ENCODE measurements at places on chromosomes 12 and 14.

DNA sequence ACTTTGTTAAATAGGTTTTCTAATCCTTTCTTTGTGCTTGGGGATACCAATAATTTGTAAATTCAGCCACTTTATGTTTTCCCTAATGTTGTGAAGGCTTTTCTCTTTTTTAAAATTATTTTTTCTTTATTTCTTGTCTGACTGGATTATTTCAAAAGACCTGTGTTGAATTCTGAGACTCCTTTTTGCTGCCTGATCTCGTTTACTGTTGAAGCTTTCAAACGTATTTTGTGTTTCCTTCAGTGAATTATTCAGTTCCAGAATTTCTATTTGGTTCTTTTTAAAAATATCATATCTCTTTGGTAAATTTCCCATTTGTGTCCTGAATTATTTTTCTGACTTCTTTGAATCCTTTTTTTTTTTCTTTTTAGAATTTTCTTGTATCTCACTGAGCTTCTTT, 241.6 kb downstream of the LRIG3 start:
- no peak for DNase-seq

DNA sequence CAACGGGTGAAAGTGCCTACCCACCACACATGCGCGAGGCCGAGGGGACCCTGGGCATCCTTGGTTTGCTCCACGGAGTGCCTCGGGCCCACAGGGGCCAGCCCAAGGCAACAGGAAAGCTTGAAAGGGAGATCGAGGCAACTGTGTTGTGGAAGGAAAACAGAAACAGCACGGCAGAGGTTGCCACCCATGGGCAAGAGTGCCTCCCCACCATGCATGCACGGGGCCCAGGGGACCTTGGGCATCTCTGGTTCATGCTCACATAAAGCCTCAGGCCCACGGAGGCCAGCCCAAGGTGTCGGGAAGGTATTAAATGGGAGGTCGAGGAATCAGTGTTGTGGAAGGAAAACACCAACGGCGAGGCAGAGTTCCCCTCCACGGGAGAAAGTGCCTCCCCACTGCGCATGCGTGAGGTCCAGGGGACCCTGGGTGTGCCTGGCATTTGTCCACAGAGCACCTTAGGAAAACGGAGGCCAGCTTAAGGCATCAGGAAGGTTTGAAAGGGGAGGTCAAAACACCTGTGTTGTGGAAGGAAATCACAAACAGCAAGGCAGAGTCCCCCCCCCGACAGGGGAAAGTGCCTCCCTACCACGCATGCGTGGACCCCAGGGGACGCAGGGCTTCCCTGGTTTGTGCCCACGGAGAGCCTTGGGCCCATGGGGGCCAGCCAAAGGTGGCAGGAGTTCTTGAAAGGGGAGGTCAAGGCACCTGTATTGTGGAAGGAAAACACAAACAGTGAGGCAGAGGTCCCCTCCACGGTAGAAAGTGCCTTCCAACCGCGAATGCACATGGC, 367.3 kb downstream of the ALG10 start:
- DNase-seq: no peak

DNA sequence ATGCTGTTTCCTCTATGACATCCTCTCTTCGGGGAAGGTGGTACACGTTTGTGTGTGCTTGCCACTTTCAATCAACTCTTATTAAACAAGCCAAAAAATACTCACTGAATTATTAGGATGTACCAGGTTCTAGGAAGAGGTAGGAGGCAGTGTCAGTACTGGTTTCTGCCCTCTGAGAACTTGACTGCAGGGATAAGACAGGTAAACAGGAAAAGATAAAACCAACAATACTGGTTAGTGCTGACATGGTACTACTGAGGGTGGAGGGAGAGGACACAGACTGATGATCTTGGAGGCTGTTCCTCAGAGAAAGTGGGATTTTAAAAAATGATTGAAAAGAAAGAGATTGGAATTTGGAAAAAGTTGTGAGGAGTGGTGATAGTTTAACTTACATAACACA, 295.2 kb upstream of the PWP1 start:
- DNase-seq: no peak

DNA sequence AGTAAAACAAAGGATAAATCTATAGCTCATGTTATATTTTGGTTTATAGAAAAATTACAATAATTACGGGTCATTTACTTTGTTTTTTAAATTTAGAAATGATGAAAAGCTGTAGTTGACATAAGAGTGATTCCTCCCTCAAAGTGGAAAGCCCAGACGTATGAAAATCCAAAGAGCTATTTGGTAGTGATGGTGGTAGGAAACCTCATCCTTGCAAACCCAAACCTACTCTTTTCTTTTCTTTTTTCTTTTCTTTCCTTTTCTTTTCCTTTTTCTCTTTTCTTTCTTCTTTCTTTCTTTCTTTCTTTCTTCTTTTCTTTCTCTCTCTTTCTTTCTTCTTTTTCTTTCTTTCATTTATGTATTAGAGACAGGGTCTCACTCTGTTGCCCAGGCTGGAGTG, 190.3 kb upstream of the RASSF8 start:
- no peak for DNase-seq

GRCh38 chr12:52903855-52904508, 894 bp downstream of the KRT8 start:
- DNase-seq: peak; percentile 33

DNA sequence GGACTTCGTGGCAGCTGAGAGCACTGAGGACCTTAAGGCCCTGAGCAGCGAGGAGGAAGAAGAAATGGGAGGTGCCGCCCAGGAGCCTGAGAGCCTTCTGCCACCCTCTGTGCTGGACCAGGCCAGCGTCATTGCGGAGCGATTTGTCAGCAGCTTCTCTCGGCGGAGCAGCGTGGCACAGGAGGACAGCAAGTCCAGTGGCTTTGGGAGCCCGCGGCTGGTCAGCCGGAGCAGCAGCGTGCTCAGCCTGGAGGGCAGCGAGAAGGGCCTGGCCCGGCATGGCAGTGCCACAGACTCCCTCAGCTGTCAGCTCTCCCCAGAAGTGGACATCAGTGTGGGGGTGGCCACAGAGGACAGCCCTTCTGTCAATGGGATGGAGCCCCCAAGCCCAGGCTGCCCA, 37.0 kb downstream of the PLEKHG3 start:
- DNase-seq: no peak

- DNase-seq: no peak
Observed at GRCh38 chr12:1291601-1292332, 300.7 kb downstream of the ERC1 start.

DNA sequence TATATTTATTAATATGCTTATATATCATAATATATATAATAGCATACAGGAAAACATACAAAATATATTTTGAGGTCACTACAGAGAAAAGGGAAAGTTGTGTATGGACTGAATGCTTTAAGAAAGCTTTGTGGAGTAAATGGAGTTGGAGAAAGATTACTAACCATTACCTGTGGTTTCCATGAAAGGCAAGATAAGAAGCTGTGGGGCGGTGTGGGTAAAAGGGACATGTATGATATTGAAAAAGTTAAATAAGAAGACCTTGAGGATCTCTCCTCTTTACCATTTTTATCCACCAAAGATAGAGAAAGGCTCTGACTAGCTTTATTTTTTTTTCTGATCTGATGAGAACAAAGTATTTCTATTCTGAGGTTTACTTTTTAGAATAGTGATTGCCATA, 404.4 kb downstream of the TRHDE start:
- no peak for DNase-seq

GRCh38 chr14:40413136-40413535, 980.9 kb upstream of the FBXO33 start:
- DNase-seq: no peak

GRCh38 chr12:121166356-121166755, 33.7 kb downstream of the P2RX7 start:
- DNase-seq: no peak

GRCh38 chr14:59782760-59783159, 87.8 kb downstream of the RTN1 start:
- no peak for DNase-seq

DNA sequence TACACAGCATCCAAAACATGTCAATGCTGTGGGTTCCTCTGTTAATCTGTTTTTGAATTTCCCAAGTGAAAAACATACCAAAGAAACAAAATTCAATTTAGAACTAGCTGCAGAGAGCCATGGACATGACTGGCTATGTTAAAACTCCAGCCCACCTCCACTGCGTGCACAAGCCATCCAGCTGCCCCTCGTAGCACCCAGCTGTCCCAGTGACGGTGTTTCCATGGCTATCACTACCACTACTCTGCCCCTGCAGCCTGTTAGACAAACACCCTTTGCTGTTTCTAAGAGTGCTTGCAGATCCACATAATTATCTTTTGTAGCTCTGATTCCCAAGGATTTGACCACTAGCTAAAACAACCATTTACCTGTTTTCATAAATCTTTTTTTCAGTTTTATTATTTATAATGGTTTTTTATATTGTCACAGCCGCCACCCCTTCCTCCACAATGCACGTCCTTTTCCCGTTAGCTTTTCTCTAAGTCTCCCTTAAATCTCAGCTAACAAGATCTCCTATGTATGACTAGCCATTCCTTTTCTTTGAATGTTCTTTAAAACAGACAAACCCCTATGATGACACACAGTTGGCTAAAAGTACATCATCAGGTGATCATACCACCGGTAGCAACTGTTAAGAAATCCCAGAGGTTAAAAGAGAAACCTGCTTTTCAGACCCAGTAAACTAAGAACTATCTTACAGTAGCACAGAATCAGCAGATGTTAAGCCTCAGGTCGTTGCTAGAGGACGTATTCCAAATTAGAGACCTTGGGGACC, 37.8 kb upstream of the NAA30 start:
- no peak for DNase-seq

GRCh38 chr12:91105807-91106206, 5.5 kb downstream of the LUM start:
- no peak for DNase-seq

DNA sequence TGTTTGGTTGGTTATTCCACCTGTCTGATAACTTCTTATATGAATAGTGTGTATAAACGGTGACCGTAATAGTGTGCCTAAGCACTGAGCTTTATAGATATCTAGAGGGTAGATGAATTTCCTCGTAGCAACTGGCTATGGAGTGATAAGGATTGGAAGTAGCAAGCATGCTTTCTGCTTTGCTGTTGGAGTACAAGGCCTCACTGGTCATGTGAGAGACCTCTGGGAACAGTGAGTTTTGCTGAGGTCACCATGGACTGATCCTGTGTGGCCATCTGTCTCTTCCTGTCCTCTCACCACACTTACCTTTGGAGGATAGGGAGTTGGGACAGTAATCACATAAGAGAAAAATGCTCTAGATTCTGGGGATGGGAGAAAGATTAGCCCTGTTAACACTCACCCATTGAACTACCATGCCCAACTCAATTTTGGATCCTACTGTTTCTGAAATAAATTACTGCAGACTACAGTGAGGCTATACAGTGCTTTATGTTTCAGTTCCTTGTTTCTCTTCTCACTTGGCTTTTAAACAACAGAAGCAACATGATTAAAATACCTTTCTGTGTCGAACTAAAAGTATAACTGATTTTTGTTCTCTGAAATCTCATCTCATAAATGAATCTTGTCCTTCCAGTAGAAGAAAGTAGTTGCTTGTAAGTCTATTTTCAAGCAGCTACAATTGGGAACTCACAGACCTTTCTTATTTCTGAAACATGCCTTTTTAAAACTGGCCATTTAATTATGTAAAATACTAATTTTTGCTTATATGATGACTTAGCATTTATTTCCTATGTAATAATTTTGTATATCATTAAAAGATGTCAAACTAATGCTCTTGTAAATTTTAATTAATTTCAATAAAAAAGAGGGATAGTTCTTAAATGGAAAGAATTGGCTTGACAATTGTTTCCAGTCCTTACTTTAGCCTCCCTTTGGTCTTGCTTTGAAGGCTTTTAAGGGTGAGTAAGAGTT, 8.3 kb downstream of the TMX1 start:
- no peak for DNase-seq

GRCh38 chr12:51549637-51550036, 41.4 kb upstream of the SCN8A start:
- no peak for DNase-seq

- no peak for DNase-seq
Observed at GRCh38 chr14:69360438-69361108, 37.5 kb downstream of the ERH start.

- no peak for DNase-seq
Observed at GRCh38 chr12:90827567-90827966, 127.4 kb downstream of the CCER1 start.

GRCh38 chr12:52494518-52494917, 1.5 kb upstream of the KRT6A start:
- no peak for DNase-seq

- no peak for DNase-seq
Observed at GRCh38 chr12:132522592-132523380, 32.8 kb downstream of the FBRSL1 start.

DNA sequence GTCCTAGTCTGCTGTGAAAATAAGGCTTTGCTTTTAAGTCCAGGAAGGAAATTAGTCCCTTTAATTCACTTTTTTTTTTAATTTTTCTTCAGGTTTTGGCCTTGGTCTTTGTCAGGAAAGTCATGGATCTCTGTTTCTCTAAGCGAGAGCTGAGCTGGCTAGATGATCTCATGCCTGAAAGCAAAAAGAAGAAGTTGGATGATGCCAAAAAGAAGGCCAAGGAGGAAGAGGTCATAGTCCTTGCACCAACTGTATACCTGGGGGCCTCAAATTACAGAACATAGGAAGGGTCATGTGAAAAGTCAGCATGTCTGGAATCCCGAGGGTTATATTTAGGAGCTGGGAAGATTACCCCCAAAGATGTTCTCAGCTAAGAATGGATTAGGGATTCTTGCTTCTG, 72.3 kb downstream of the SLC4A8 start:
- DNase-seq: no peak

DNA sequence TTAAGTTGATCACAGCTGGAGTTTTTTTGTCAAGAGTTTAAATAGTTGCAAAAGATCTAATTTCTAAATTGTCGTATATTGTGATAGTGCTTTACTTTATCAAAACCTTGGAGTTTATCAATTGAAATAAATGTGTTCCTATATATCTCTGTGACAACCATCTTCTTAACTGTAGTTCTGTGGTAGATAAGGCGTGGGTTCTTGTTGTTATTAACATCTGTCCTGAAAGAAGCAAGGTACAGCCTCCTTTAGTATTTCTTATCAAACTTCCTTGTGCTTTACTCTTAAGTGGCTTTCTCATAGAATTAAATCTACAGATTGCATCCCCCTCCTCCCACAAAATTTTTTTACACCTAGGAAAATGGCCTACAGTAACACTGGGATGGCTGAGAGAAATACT, 7.3 kb downstream of the SCYL2 start:
- DNase-seq: no peak
